Jurkat, Clone E6-1 (cell line): ENCODE measurements at places on chromosomes 13 and 19.

- DNase-seq, result no peak
Observed at GRCh38 chr13:63842102-63842501, 2426.5 kb upstream of the PCDH20 start.

GRCh38 chr19:34459614-34460013 lies 21.9 kb upstream of the WTIP start:
- no peak for DNase-seq

DNA sequence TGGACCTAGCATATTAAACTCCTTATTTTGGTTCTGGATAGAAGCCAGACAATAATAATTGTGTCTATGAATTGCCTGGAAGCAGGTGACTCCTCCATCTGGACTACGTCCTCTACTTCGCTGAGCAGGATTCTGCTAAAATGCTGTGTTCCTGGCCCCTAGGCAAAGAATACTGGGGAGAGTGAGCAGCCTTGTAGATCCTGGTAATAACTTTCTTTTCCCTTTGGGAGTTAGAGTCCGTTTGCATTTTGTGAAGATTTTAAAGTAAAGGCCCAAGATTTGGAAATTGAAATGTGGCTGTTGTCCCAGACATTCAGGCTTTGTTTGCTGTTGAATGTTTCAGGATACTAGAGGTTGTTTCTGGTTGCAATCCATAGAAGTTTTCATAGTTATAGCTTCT lies 511.9 kb upstream of the KLF12 start:
- no peak for DNase-seq

GRCh38 chr13:52638666-52639328 lies 3.4 kb upstream of the HNRNPA1L2 start:
- no peak for DNase-seq

DNA sequence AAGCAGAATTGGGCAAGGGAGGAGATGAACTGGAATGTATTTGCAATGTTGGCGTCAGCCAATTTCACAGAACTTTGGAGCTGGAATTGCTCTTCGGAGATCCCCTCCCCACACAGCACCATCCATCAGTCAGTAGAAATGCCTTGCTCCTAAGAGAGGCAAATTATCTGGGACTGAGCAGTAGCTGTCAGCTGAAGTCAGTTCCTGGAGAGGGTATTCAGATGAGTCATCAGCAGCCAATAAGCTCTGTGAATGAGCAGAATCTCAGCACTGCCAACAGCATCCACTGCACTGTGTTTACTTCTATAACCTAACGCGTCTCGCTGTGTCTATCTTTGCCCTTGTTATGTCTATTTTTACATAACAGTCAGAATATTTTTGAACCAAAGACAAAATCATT lies 213.7 kb downstream of the SLITRK5 start:
- DNase-seq, result no peak

GRCh38 chr13:19604306-19604705 lies 29.2 kb upstream of the MPHOSPH8 start:
- DNase-seq, result no peak

- DNase-seq, result no peak
Observed at GRCh38 chr13:41254902-41255301, 8.5 kb downstream of the MTRF1 start.

- no peak for DNase-seq
Observed at GRCh38 chr13:40672765-40673397, 6.4 kb upstream of the FOXO1 start.

GRCh38 chr13:101552786-101553185 lies 100.3 kb downstream of the ITGBL1 start:
- DNase-seq, result no peak

GRCh38 chr19:50555033-50555432 lies 13.2 kb downstream of the LRRC4B start:
- DNase-seq, result no peak

- DNase-seq, result no peak
Observed at GRCh38 chr13:83940742-83941141, 58.5 kb upstream of the SLITRK1 start.

GRCh38 chr19:10211691-10212090 lies 16.9 kb upstream of the DNMT1 start:
- no peak for DNase-seq

DNA sequence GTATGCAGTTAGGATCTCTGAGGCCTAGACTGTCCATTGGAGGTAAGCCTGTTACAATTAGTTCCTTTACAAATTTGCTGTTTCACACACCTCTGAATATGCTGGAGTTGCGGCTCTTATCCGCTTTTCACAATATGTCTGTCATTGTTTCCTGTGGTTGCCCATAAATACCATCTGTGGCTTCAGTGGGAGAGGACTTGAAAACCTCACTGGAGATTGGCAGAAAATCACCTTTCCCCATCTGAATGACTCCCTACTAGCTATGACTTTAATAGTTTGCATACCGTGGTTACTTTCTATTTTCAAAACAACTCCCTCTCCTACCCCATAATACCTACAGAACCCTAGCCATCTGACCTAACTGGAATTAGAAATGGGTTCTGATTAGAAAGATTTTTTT lies 454.3 kb downstream of the PCDH17 start:
- peak; percentile 55 for DNase-seq

DNA sequence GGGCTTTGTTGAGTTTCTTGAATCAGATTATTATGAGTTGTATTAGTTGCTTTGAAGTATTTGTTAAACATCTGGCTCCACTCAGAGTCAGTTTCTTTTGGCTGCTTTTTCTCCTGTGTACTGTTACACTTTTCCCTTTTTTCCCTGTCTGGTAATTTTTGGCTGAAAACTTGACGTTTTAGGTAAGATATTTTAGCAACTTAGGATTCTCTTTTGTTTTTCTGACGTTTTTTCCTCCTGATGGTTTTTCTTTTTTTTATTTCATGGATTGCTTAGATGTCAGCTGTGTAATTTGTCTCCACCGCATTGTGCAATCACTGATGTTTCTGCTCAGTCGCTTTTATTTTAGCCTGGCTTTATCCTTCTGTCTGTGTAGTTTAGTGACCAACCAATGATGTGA lies 20.7 kb downstream of the RFC3 start:
- no peak for DNase-seq

- no peak for DNase-seq
Observed at GRCh38 chr13:96071504-96071903, 18.3 kb upstream of the UGGT2 start.

DNA sequence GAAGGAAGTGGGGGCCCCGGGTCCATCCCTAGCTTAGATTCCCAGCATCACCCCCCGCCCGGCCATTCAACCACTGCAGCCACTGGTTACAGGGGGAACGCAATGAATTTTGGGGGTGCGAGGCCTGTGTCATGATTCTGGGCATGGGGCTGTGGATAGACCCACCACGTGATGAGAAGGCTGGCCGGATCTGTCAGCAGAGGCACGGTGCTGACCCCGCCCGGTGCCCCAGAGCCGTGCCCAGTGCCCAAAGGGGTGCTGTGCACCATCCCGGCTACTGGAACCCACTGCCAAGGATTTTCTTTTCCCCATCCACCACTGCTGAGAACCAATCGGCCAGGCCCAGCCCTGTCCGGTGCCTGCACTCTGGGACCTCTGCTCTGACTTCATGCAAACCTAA lies 27.4 kb downstream of the CLEC4M start:
- DNase-seq, result no peak

GRCh38 chr13:105465251-105465650 lies 1070.2 kb downstream of the EFNB2 start:
- no peak for DNase-seq

GRCh38 chr19:32819419-32820400 lies 49.9 kb downstream of the SLC7A9 start:
- peak; percentile 19 for DNase-seq

DNA sequence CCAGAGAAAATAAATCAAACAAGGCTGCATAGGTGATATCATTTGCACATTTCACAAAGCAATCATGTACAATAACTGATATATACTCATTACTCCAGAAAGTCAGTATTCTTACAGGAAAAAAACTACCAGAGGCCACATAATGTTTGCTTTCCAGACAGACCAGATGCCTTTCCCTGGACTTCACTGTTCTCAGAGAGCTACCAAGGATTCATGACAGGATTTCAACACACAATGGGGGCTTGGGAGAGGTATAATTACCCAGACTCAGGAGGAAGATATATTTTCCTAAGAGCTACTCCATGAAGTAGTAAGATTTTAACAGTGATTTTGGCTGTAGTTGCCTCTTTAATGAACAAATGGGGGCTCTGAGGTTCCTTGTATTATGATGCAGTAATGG lies 110.0 kb downstream of the FOXO1 start:
- no peak for DNase-seq
